GM23248 (cell line): ENCODE measurements at places on chromosomes 5 and 9. TPM values are rescaled to one million over a fixed set of nuclear protein-coding genes. Genes with fewer than 3 reads are reported as not detected.

The ENHO gene
- not detected in 2 replicates for total RNA-seq

GRCh38 chr9:111005746-111006470, 32.4 kb downstream of the LPAR1 start:
- peaks cover 6% of the 10 kb centered on the region; the same call in 1 of the 2 replicates for H3K4me1 ChIP-seq
- DNase-seq, result no peak
- H3K27ac ChIP-seq, result no peak overlapping the region
- no peaks in the 10 kb centered on the region for H3K27me3 ChIP-seq
- H3K4me3 ChIP-seq, result no peak overlapping the region
- 0 out of 2 replicates have a peak, but pooled peaks cover 7% of the 10 kb centered on the region for H3K36me3 ChIP-seq

The PRDM9 gene
- not detected in 2 replicates for total RNA-seq

The ARHGEF28 gene
- 8.9 and 9.6 TPM in 2 replicates for total RNA-seq

DNA sequence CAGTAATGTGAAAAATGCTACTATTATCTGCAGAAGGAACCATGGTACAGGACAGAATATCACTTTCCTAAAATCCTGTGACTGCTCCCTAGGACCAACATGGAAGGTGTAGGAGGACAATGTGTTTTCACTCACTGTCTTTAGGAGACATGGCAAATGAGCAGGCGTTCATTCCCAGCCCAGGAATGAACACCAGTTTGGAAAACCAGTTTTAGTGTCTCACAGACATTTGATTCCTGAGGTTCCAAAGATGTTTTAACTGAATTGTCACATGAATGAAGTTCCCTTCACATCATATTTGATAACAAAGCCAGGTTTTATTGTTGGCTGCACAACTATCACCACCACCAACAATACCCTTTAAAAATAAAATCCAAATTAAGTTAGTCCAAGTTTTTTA, 178.2 kb downstream of the ENC1 start:
- H3K4me1 ChIP-seq, result no peaks in the 10 kb centered on the region
- no peak overlapping the region for H3K4me3 ChIP-seq
- no peak overlapping the region for H3K27ac ChIP-seq
- no peaks in the 10 kb centered on the region for H3K27me3 ChIP-seq

The SAXO1 gene
- not detected in 2 replicates for total RNA-seq

DNA sequence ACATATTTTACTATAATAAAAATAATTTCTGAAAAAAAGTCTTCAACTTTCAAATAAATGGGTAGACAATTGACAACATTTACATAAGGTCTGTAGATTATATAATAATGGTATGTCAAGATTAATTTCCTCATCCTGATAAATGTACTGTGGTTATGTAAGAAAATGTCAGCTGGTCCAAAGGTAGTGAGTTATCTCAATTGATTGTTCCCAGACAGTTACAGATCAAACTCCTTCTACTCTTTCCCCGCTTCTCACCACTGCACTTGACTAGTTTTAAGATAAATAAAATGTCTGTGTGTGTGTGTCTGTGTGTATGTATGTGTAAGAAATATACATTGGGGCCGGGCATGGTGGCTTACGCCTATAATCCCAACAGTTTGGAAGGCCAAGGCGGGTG, 16.4 kb upstream of the MARCHF6 start:
- H3K4me1 ChIP-seq, result 0 out of 2 replicates have a peak, but pooled peaks cover under 1% of the 10 kb centered on the region
- H3K27ac ChIP-seq, result no peak overlapping the region
- H3K27me3 ChIP-seq, result no peaks in the 10 kb centered on the region
- H3K4me3 ChIP-seq, result no peak overlapping the region
- no peak for DNase-seq

The C8G gene
- not detected in 2 replicates for total RNA-seq

- no peak overlapping the region for H3K4me3 ChIP-seq
- peaks cover 19% of the 10 kb centered on the region; the same call in 1 of the 2 replicates for H3K36me3 ChIP-seq
- no peak overlapping the region for H3K27ac ChIP-seq
- H3K4me1 ChIP-seq, result no peaks in the 10 kb centered on the region
- H3K27me3 ChIP-seq, result no peaks in the 10 kb centered on the region
Measured at GRCh38 chr5:75601567-75601966, 9.7 kb upstream of the ANKDD1B start.

DNA sequence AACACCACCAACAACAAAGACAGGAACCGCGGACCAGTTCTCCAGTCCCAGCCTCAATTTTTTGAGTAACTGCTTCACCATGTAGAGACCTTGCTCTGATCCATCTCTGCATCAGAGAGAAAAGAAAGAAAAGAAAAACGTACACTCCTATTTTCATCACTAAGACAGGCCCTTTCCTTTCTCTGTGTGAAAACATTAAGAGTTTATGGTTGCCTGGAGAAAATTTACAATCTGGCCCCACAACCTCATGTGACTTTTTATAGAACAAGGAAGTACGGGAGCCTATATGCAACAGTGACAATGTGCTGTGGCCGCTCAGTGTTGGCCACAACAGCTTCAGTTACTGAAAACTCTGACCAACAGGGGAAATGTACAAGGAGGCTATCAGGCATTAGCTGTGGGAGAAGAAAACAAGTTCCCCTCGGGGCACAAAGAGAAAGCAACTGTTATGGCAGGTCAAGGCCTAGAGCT, 272.9 kb upstream of the PTGER4 start:
- no peak overlapping the region for H3K4me3 ChIP-seq
- H3K4me1 ChIP-seq, result peaks cover 6% of the 10 kb centered on the region; the same call in 1 of the 2 replicates
- no peaks in the 10 kb centered on the region for H3K36me3 ChIP-seq
- no peaks in the 10 kb centered on the region for H3K27me3 ChIP-seq

The SLC24A2 gene
- not detected in 2 replicates for total RNA-seq

The YIPF5 gene
- 174 and 201 TPM in 2 replicates for total RNA-seq

- H3K27me3 ChIP-seq, result no peaks in the 10 kb centered on the region
Measured at GRCh38 chr5:100827481-100827889, 75.6 kb downstream of the ST8SIA4 start.

The ORM2 gene
- total RNA-seq, result not detected in 2 replicates

The TAF11L5 gene
- total RNA-seq, result not detected in 2 replicates

DNA sequence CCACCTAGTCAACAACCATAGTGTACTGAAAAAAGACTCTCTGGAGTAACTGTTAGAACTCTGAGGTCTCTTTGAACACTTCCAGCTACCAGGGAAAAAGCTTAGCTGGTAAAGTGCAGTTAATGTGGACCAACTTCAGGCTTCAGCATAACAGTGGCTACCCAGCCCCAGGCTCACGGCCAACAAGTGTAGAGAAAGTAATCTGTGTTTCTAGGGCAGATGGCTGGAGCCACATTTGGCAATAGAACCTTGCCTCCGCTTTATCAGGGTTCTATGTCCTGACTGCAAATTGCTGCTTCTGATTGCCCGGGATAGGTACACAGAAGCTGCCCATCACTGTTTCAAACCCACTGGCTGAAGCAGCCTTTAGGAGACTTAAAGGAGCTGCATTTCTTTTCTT, 76.0 kb upstream of the SIMC1 start:
- no peak for DNase-seq
- H3K4me3 ChIP-seq, result no peak overlapping the region
- H3K36me3 ChIP-seq, result no peaks in the 10 kb centered on the region
- peaks cover 13% of the 10 kb centered on the region for H3K4me1 ChIP-seq
- no peak overlapping the region for H3K27ac ChIP-seq
- peaks cover 13% of the 10 kb centered on the region; the same call in 1 of the 2 replicates for H3K27me3 ChIP-seq

- peak overlapping the region; percentile 24; the same call in 1 of the 2 replicates for H3K27ac ChIP-seq
- no peaks in the 10 kb centered on the region for H3K27me3 ChIP-seq
- H3K36me3 ChIP-seq, result peaks cover 13% of the 10 kb centered on the region; the same call in 1 of the 2 replicates
- peak; percentile 75 for DNase-seq
Measured at GRCh38 chr9:89359751-89360261, 41.5 kb downstream of the SECISBP2 start.

GRCh38 chr5:107154593-107154992, 516.1 kb downstream of the EFNA5 start:
- no peaks in the 10 kb centered on the region for H3K4me1 ChIP-seq
- no peaks in the 10 kb centered on the region for H3K27me3 ChIP-seq
- DNase-seq, result no peak
- H3K36me3 ChIP-seq, result no peaks in the 10 kb centered on the region
- H3K27ac ChIP-seq, result no peak overlapping the region

DNA sequence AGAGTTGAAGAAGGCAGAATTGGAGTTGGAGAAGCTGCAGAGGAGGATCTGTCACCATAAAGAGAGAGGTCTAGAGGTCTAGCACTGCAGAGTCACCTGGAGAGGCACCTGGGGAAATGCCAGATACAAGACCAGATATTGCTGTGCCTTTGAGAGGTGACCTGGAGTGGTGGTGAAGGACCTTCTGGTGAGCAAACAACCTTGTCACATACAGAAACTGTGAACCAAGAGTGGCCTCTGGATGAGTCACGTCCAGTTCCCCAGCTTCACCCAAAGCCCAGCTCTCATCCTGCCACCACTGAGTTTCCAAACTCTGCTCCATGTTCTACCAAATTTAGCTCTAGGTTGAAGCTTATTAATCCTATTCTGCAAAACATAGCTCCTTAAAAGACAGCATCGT, 131.1 kb upstream of the FBXL7 start:
- H3K27me3 ChIP-seq, result no peaks in the 10 kb centered on the region
- DNase-seq, result no peak
- no peaks in the 10 kb centered on the region for H3K4me1 ChIP-seq
- no peak overlapping the region for H3K4me3 ChIP-seq
- H3K27ac ChIP-seq, result no peak overlapping the region

GRCh38 chr9:120913647-120914264, 12.8 kb downstream of the TRAF1 start:
- peaks cover 3% of the 10 kb centered on the region; the same call in 1 of the 2 replicates for H3K4me1 ChIP-seq
- H3K4me3 ChIP-seq, result no peak overlapping the region
- DNase-seq, result peak; percentile 12
- no peaks in the 10 kb centered on the region for H3K36me3 ChIP-seq
- no peaks in the 10 kb centered on the region for H3K27me3 ChIP-seq

The STOM gene
- 67.7 and 68.5 TPM in 2 replicates for total RNA-seq

DNA sequence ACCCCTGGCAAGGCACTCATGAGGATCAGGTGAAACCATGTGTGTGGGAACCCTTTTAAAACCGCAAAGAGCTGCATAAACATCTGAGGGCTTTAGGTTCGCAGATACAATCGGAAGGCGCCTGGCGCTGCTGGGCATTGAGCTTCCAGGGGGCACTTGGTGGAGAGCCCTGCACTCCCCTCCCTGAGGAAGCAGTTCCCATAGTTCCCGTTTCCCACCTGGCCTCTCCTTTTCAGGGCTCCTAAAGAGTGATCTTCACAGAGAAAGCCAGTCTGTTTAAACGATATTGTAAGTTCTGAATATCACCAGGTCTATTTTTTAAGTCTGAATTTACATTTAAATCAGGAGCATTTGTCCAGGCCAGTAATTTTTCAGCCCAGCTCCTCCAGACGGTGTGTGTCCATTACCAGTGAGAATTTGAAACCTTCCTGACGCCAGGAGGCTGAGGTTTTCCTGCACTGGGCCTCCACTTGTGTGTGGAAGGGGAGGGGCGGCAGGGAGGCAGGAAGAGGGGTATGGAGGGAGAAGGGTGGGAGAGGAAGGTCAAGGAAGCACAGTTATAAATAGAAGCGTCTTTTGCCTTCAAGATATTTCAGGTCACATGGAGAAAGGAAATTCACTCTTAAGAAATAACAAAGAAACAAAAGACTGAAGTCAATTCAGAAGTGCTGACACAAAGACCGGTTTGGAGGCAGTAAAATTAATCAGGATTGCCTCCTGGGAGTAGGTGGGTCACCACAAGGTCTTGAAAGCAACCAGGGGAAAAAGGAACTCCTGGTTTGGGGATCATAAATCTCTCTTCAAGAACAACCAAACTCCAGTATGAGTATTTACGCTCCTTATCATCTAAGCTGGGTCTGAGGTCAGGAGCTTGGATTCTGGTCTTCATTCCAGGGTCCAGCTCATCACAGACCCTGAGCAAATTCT, 14.3 kb upstream of the MGAT1 start:
- H3K27me3 ChIP-seq, result no peaks in the 10 kb centered on the region
- H3K4me1 ChIP-seq, result no peaks in the 10 kb centered on the region
- no peaks in the 10 kb centered on the region for H3K36me3 ChIP-seq
- H3K4me3 ChIP-seq, result no peak overlapping the region

- H3K36me3 ChIP-seq, result no peaks in the 10 kb centered on the region
- H3K4me1 ChIP-seq, result no peaks in the 10 kb centered on the region
- H3K27ac ChIP-seq, result no peak overlapping the region
- no peak overlapping the region for H3K4me3 ChIP-seq
- H3K27me3 ChIP-seq, result no peaks in the 10 kb centered on the region
Measured at GRCh38 chr9:29511680-29512079, 1938.4 kb upstream of the C9orf72 start.

GRCh38 chr9:19650312-19650711, 138.5 kb downstream of the SLC24A2 start:
- H3K27me3 ChIP-seq, result no peaks in the 10 kb centered on the region; the same call in 1 of the 2 replicates
- H3K4me1 ChIP-seq, result no peaks in the 10 kb centered on the region
- no peak for DNase-seq
- no peaks in the 10 kb centered on the region for H3K36me3 ChIP-seq
- no peak overlapping the region for H3K27ac ChIP-seq

DNA sequence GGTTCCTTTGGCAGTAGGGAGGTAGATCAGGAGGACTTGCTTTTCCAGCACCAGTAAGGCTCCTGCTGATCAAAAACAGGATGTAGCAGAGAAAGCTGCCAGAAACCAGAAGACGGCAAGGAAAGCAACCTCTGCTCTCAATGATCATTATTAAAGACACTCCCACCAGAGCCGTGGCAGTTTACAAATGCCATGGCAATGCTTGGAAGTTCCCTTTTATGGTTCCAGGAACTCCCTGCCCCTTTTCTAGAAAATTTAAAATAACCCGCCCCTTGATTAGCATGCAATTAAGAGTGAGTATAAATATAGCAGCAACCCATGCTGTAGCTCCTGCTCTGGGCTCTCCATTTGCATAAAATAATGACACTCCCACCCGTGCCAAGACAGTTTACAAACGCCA, 16.1 kb downstream of the EQTN start:
- H3K4me3 ChIP-seq, result peak overlapping the region; percentile 44; the same call in 1 of the 2 replicates
- peaks cover 4% of the 10 kb centered on the region; the same call in 1 of the 2 replicates for H3K4me1 ChIP-seq
- no peak overlapping the region for H3K27ac ChIP-seq

The PSAT1 gene
- 368 and 376 TPM in 2 replicates for total RNA-seq

- no peaks in the 10 kb centered on the region for H3K4me1 ChIP-seq
- H3K27me3 ChIP-seq, result no peaks in the 10 kb centered on the region
- no peak overlapping the region for H3K4me3 ChIP-seq
- no peaks in the 10 kb centered on the region for H3K36me3 ChIP-seq
- peak; percentile 47 for DNase-seq
Measured at GRCh38 chr5:28766565-28767158, 1728.3 kb upstream of the CDH9 start.

The KCTD16 gene
- total RNA-seq, result 0.65 and 1.0 TPM in 2 replicates

GRCh38 chr5:29054282-29054681, 2015.9 kb upstream of the CDH9 start:
- H3K27ac ChIP-seq, result no peak overlapping the region
- H3K36me3 ChIP-seq, result no peaks in the 10 kb centered on the region
- H3K4me3 ChIP-seq, result no peak overlapping the region

DNA sequence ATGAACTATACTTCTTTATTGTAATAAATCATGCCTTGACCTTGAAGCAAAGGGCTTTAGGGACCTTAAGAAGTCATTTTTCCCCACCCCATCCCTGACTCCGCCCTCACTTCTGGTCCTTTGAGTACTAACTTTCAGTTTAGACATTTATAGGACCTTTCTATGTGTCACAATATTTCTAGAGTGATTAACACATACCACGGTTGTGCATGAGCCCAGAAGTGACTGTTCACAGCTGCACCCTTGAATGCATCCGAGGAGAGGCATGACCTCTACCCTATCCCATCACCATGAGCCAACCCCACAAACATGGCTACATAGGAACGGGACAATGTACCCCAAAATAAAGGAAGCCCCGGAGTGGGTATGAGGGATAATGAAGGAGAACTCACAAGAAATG, 160.3 kb downstream of the HSD17B3 start:
- H3K4me3 ChIP-seq, result no peak overlapping the region
- H3K27ac ChIP-seq, result no peak overlapping the region
- H3K27me3 ChIP-seq, result peaks cover 9% of the 10 kb centered on the region; the same call in 1 of the 2 replicates
- DNase-seq, result peak; percentile 60
- peaks cover 30% of the 10 kb centered on the region for H3K4me1 ChIP-seq

The ABO gene
- total RNA-seq, result not detected in 2 replicates

The CDH9 gene
- not detected in 2 replicates for total RNA-seq
